Activated T-helper 1 cell treated with anti-CD3 and anti-CD28 coated beads, Interleukin-12 subunit alpha, Interleukin-12 subunit beta, Interleukin-2, Interleukin-4 antibody, amounts not matched to agents 30 ng/mL and 10 ng/mL and 1 ng/mL, durations not matched to agents 14 hours and 24 hours and 36 hours (primary cell): ENCODE measurements at places on chromosomes 7 and 10. TPM values are rescaled to one million over a fixed set of nuclear protein-coding genes. Genes with fewer than 3 reads are reported as not detected.

DNA sequence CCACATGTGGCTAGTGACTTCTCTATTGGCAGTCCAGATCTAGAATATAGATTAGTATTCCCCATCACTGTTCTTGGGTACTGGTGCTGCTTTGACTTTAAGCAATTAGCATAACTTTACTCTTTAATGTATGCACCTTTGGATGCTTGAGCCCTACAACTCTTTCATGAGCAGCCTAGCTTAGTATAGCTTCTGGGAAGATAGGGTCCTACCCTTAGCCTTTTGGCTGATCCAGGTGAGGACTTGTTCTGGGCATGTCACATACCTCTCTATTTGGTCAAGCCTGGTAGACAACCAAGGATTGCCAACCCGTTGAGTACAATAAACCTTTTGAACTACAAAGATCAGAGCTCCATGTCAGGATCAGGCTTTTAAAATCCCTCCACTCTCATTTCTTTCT lies 17.7 kb downstream of the PCGF5 start:
- H3K27ac ChIP-seq: no peak overlapping the region
- H3K4me1 ChIP-seq: peaks cover 25% of the 10 kb centered on the region
- no peaks in the 10 kb centered on the region for H3K27me3 ChIP-seq
- H3K4me3 ChIP-seq: no peak overlapping the region

DNA sequence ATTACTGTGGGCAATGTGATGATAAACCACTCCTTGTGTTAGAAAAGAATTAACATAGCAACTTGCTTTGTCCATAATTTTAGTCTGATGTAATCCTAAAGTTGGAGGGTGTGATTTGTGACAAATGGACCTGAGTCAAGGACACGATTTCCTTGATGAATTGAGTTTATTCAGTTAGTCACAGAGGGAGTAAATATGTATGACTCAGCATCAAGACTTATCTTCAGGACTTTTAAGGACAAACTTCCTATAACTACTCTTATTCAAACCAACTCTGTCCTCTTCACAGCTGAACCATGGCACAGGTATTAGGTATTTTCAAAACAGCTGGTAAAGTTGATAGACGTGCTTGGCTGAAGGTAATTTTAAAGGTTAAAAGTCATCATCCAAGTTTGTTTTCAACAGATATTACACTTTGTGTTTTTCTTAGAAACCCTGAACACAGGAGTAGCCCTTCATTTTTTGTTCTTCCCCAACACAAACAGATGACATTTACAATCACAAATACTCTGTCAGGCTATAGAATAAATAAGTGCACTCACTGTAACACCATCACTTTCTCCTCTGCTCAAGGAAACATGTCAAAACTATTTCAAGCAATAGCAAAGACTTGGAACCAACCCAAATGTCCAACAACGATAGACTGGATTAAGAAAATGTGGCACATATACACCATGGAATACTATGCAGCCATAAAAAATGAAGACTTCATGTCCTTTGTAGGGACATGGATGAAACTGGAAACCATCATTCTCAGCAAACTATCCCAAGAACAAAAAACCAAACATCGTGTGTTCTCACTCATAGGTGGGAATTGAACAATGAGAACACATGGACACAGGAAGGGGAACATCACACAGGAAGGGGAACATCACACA lies 54.5 kb downstream of the COA1 start:
- H3K4me1 ChIP-seq: peaks cover 43% of the 10 kb centered on the region
- no peak overlapping the region for H3K27ac ChIP-seq
- peaks cover 38% of the 10 kb centered on the region for H3K36me3 ChIP-seq
- no peaks in the 10 kb centered on the region for H3K27me3 ChIP-seq
- H3K4me3 ChIP-seq: no peak overlapping the region

The OR2A1 gene
- total RNA-seq: not detected in 2 replicates

DNA sequence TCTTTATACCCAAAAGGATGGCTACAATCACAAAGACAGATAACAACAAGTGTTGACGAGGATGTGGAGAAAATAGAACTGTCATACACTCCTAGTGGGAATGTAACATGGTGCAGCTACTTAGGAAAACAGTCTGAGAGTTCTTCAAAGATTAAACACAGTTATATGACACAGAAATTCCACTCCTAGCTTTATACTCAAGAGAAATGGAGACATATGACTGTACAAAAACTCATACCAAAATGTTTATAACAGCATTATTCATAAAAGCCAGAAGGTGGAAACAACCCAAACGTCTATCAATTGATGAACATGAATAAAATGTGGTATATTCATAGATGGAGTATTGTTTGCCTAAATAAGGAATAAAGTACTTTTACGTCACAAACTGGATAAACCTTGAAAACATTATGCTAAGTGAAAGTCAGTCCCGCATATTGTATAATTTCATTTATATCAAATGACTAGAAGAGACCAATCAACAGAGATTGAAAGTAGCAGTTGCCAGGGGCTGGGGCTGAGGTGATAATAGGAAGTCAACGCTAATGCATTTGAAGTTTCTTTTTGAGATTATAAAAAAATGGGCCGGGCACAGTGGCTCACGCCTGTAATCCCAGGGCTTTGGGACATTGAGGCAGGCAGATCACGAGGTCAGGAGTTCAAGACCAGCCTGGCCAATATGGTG lies 61.6 kb upstream of the SRPK2 start:
- peak overlapping the region; percentile 42 for H3K27ac ChIP-seq
- H3K27me3 ChIP-seq: no peaks in the 10 kb centered on the region
- peaks cover 4% of the 10 kb centered on the region for H3K36me3 ChIP-seq
- peaks cover 23% of the 10 kb centered on the region for H3K4me1 ChIP-seq

- DNase-seq: no peak
- H3K4me3 ChIP-seq: no peak overlapping the region
- peaks cover 2% of the 10 kb centered on the region for H3K27me3 ChIP-seq
These were observed 62.4 kb downstream of the PRKAG2 start for GRCh38 chr7:151814400-151815009.

- H3K27ac ChIP-seq: no peak overlapping the region
- peaks cover 14% of the 10 kb centered on the region for H3K4me1 ChIP-seq
- H3K27me3 ChIP-seq: no peaks in the 10 kb centered on the region
- peaks cover 5% of the 10 kb centered on the region for H3K36me3 ChIP-seq
These were observed 68.5 kb downstream of the NT5C2 start for GRCh38 chr10:103124420-103125096.

DNA sequence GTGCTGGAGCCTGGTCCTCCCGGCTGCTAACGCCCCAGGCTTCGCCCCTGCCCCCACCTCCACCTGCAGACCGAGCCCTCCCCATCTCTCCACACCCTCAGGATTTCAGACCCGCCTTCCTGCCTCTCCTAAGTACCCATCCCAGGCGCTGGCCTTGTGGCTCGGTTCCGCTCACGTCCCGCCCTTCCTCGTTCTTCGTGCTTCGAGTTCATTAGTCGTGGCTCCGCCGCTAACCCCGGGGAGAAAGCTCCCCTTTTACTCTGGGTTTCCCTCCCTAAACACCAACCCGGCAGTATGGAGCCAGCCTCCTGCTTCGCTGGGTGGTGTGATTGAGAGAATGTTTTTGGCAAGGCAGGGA lies 11.2 kb downstream of the EMX2 start:
- H3K27ac ChIP-seq: peak overlapping the region; percentile 82
- H3K4me1 ChIP-seq: peaks cover 9% of the 10 kb centered on the region
- H3K27me3 ChIP-seq: peaks cover 68% of the 10 kb centered on the region
- DNase-seq: no peak
- peaks cover 2% of the 10 kb centered on the region for H3K36me3 ChIP-seq

The ENTPD1 gene
- 25.8 and 26.3 TPM in 2 replicates for total RNA-seq

DNA sequence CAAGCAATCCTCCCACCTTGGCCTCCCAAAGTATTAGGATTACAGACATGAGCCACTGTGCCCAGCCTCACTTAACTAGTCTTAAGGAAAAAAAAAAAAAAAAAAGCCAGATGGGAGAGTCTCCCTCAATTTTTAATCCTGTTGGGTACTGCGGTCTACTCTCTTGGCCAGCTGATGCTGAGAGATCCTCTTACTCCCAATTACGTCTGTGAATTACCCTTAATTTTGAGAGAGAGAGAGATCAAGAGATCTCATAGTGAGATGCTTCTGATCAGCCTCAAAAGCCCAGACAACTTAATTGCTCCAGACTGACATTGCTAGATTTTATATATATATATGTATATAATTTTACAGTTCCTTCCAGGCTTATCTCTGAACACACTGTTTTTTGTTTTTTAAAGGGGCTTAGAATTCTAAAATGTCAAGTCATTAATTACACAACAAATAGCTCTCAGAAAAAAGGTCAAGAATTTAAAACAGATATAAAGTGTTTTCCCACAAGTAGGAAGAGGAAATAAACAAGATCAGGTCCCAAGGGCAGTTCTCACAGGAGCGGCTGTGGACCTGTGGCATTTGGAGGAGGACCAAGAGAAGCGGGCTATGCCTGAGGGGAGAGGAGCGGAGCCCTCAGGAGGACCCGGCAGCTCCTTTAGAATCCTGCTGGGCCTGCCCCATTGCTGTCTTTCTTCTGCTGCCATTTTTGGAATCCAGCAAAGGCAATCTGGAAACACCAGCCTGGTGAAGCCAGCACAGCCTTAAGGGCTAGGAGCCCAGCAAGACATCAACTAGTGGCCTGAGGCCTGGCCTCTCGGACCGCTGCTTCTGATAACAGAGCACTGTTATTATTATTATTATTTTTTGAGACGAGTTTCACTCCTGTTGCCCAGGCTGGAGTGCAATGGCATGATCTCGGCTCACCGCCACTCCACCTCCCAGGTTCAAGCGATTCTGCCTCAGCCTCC lies 30.1 kb downstream of the DENND2A start:
- peaks cover 3% of the 10 kb centered on the region for H3K27me3 ChIP-seq
- no peak overlapping the region for H3K27ac ChIP-seq
- DNase-seq: no peak
- no peaks in the 10 kb centered on the region for H3K36me3 ChIP-seq

DNA sequence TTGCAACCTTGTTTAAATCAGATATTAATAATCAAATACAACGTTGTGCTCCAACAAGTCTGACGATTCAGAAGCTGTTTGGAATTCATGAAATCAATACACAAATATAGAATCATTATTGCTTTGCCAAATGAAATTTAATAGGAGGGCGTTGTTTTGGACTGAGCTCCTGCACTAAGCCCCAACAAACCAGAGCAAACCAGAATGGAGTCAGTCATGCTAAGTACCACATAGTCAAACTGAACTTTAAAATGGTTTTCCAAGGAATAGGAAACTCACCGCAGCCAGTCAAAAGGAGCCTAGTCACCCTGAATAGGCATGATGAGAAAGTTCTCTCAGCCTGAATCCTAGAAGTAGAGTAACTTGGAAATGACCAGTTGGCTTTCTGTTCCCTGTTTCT lies 53.7 kb downstream of the HACD1 start:
- H3K4me3 ChIP-seq: no peak overlapping the region
- no peaks in the 10 kb centered on the region for H3K4me1 ChIP-seq
- no peak overlapping the region for H3K27ac ChIP-seq
- no peaks in the 10 kb centered on the region for H3K27me3 ChIP-seq
- DNase-seq: no peak
- no peaks in the 10 kb centered on the region for H3K36me3 ChIP-seq

- peaks cover 2% of the 10 kb centered on the region for H3K27me3 ChIP-seq
- no peak overlapping the region for H3K27ac ChIP-seq
- DNase-seq: no peak
- H3K36me3 ChIP-seq: no peaks in the 10 kb centered on the region
These were observed 142.7 kb downstream of the ADARB2 start for GRCh38 chr10:1594372-1595241.
